ENCODE measurements at places on chromosomes 2 and 18.
A peak's percentile ranks its signal among the peaks of the same experiment; 100 is the strongest.

DNA sequence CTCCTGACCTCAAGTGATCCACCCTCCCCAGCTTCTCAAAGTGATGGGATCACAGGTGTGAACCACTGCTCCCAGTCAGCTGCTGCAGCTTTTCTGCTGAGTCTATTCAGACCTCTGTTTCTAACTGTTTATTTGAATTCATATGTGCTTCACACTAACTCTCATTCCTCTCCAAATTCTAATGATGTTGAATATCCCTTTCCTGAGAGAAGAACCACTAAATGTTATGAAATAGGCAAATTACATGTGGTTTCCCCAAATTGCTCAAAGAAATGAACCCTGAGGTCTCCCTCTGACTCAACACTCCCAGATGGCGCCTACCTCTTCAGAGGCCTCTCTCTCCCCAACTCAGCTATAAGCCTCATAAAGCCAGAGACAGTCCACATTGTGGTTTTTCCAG, 98.6 kb downstream of the IRS1 start:
- no peak for DNase-seq

DNA sequence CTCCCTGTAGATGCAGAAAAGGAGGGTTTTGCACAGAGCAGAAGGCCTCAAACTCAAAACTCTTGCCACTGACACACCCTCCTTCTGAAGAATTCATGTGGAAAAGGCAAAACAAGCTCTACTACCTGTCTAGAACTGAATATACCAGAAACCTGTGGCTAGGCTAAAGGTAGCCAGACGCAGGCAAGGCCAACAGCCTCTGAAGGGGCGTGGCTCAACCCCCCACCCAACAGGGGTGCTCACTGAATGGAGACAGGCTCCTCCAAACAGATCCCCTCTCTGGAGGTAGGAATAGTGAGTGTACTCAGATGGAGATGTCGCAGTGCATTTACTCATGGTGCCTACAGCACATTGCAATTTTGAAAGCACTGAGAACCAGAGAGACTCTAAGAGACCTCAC, 3.0 kb upstream of the STK17B start:
- no peak for DNase-seq

DNA sequence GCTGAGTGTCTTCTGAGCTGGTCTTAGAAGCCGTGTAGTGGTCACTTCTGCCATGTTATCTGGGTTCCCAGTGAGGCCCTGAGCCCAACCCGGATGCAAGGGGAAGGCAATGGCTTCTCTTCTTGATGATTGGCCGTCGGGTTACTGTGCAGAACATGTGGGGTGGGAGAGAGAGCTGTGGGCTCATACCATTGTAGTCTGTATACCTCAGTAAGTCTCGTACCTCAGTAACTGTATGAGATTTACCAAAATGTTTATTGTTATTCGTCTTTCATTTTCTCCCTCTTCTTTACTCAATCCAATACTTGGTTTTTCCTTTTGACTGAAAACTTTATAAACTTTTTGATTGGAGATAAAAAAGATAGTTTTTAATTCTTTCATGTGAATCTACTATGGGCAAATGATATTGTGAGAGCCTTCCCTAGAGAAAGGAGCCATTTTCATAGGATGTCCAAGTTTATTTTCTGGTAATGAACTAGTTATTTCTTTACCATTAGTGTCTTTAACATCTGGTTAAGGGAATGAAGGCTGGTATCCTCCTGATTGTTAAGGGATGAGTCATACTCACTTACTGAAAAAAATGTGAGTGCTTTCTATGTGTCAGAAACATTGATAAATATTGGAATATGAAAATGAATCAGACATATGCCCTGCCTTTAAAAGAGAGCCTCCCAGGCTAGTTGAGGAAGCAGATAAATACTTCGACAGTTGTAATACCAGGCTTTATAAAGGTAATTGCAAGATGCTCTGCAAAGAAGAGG, 129.9 kb downstream of the PRPF40A start:
- no peak for DNase-seq

- no peak for DNase-seq
These were observed 27.9 kb upstream of the RNU4ATAC start for GRCh38 chr2:121502781-121503180.

DNA sequence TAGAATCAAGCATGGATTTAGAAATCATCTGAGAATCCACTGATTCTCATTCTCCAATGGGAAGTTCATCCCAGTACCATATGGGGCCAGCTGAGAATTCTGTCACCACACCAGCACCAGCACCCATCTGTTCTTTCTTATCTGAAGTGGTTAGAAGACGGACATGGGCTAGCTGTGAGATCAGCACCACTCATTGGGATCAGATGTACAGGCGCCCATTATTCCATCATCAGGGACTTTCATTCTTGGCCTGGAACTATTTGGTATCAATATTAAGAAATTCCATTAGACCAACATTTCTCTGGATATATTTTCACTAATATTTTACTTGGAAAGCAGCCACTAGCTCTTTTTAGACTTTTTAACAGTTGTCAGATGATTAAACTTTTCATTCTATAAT, 185.9 kb upstream of the LINC00305 start:
- no peak for DNase-seq

DNA sequence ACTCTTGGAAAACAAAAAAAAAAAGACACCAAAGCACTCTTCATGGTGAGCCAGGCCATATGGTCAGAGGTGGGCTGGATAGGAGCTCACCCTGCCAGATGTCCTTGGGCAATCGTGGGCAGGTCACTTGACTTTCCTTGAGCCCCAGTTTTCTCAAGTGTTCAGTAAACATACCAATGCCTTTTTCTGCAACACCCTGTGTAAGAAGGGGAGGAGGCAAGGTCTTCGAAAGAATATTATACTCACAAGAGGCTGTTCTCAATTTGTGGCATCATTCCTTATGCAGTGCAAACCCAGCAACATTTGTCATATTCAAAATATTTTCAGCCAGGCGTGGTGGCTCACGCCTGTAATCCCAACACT, 22.9 kb upstream of the TMEM87B start:
- no peak for DNase-seq

- no peak for DNase-seq
These were observed 10.6 kb downstream of the PTPRM start for GRCh38 chr18:7577706-7578105.

GRCh38 chr2:11556101-11556806, 22.4 kb downstream of the GREB1 start:
- no peak for DNase-seq

DNA sequence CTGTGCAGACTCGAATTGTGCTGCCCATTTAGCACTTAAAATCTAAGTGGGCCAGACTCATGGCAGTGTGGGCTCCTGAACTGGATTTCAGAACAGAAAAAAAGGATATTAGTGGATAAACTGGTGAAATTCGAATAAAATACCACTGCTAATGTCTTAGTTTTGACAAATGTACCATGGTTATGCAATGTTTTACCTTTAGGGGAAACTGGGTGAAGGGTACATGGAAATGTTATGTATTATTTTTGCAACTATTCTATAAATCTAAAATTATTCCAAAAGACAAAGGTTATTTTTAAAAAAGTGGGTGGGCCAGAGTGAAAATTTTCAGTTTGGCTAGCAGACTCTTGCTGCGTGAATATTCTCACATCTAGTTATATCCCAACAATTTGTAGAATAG, 260.6 kb upstream of the CCDC68 start:
- DNase-seq, result no peak

- DNase-seq, result no peak
These were observed 4.0 kb downstream of the NRXN1 start for GRCh38 chr2:51027968-51028367.

DNA sequence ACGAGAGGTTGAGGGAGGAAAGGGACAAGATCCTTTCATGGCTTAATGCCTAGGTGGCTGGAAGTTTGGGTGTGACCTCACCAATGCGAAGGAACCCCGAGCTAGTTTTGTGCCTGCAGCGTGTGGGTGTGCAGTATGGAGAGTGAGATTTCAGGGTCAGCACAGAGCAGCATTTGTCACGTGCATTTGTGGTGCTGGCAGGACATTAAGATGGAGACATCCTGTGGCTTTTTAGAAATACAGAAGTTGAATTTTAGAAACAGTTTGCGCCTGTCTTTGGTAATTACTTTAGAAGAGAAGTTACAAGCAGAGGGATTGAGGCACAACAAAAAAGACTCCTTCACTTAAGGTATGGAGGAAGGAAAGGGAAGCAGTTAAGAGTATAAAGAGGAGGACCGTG, 258.2 kb upstream of the THUMPD2 start:
- no peak for DNase-seq

DNA sequence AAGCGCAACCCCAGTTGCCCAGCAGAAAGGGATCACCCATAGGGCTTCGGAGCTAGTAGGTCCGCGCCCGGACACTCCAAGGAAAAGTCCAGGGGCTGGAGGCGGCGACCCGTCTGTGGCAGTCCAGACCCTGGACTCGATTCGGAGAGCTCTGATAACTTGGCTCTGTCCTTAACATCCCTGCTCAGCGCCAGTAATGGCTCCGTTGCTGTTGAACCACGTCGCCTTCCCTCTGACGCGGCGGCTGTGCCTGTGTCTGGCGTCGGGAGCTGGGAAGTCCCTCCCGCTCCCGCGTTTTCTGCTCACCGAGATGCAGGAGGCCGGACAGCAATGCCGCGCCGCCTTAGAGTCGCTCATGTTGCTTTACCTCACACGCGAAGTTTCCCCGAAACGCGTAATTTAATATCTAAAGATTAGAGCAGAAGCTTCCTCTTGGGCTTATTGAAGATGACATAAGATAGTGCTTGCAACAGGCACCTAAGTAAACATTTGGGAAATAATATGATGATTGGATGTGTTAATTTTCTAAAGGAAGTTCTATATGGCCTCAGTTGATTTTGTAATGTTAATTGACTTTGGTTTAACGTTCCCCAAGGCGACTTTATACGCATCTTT, 1.3 kb upstream of the ZBTB14 start:
- peak; percentile 78 for DNase-seq

- no peak for DNase-seq
These were observed 398.7 kb downstream of the DSEL start for GRCh38 chr18:67117804-67118203.

- DNase-seq, result no peak
These were observed 273.0 kb downstream of the PDE11A start for GRCh38 chr2:177799531-177799930.

DNA sequence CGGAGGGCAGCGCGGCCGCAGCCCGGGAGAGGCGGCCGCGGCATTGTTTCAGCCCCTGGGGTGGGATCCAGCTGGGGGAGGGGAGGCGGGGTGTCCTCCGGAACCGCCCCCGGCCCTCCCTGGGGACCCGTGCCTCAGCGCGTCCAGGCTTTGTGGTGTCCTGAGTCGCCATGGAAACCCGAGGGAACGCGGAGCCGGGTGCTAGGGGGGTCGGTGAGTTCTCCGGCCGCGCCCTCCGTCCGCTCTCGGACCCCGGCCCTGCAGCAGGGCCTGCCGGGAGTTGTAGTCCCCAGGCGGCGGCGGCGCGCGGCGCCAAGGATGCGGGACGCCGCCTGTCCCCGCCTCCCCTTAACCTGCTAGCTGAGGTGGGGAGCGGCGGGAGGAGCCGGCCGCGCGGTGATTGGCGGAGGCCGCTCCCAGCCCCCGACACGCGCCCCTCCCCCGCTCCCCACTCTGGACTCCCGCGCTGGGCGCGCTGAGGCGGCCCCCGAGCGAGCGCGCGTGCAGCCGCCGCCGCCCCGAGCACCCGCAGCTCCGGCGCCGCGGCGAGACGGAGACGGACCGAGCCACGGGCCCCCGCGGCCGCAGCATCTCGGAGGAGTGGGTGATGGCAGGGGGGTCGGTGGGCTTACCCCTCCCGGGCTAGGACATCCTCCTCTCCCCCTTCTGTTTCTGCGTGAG, at the start of gene DPYSL5:
DPYSL5 (plus strand) TSS at position 478 of the 681 bp plus-strand sequence. CDS start 50,368 bp downstream, outside the sequence.
- peak; percentile 34 for DNase-seq

GRCh38 chr18:43506935-43507334, 229.6 kb upstream of the SYT4 start:
- DNase-seq, result no peak

DNA sequence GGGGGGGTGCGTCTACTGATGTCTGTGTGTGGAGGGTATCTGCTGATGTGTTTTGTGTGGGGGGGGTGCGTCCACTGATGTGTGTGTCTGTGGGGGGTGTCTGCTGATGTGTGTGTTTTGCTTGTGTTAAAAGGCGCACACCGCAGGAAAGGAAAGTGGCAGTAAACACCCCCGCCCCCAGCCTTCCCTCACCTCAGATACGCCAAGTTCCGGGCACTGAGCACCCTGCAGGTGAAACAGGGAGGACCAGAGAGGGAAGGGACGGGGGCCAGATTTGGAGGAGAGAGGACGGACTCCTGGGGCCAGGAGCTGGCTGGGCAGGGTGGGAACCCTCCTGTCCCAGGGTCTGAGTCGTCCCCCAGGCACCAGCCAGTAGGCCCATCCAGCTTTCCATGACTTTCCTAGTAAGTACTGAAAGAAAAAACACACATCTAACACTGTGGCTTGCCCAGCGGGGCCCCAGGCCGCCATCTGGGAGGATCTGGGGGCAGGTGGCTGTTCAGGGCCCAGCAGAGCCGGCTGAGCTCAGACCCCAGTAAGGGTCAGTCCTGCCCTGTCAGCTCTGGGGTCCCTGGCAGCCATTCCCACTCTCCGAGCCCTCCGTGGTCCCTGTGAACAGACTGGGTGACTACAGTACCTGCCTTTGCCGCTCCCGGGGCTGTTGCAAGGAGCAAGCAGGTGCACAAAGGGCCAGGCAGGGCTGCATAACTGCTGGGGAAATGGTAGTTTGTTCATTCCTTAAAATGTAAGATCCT, 126.9 kb downstream of the NFATC1 start:
- DNase-seq, result no peak

- DNase-seq, result no peak
These were observed 93.7 kb downstream of the SESTD1 start for GRCh38 chr2:179170901-179171300.

- DNase-seq, result no peak
These were observed 416.8 kb downstream of the FIGN start for GRCh38 chr2:163319006-163319405.

GRCh38 chr2:10297191-10297830, 5.4 kb upstream of the HPCAL1 start:
- DNase-seq, result no peak

DNA sequence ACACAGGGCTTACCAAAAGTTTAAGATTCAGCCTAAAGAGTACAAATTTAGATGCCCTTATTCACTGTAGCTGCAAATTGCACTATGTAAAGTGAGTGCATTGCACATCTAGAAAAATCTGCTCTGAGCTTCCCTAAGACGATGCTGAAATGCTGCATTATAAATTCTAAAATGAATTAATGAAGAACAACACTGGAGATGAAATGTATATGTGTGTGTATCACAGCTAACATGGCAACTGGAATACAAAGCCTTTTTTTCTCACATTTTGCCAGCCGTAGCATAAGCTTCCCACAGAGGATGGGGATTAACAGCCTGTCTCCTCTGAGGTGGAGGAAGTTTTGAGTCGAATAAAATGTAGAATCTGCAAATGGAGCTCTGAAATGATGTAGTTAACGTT, 338.3 kb upstream of the ZEB2 start:
- DNase-seq, result no peak
